ENCODE measurements at places on chromosomes 7 and 10. TPM values are rescaled to one million over a fixed set of nuclear protein-coding genes. Genes with fewer than 3 reads are reported as not detected.

DNA sequence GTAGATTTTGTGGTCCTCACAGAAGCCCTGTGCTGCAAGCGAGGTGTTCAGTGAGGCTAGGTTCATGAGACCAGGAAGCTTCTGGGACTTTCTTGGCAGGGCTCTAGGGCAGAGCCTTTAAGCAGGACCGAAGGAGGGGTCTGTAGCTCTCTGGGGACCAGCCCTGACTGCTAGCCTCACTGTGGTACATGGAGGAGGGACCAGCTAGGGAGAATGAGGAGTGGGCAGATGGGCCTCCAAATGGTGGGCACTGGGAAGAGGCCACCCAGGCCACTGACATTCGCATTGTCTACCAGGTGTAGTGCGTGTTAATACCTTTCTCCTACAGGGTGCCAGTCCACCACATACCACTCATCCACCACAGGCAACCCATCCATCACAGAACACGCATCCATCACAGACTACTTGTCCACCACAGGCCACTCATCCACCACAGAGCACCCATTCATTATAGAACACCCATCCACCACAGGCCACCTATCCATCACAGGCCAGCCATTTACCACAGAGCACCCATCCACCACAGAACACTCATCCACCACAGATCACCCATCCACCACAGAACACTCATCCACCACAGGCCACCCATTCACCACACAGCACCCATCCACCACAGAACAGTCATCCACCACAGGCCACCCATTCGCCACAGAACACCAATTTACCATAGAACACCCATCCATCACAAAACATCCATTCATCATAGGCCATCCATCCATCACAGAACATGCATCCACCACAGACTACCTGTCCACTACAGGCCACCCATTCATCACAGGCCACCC lies 31.6 kb upstream of the ZNF488 start:
- no peak overlapping the region for H3K27ac ChIP-seq
- no peaks in the 10 kb centered on the region for H3K27me3 ChIP-seq
- no peak for DNase-seq
- no peak overlapping the region for H3K4me3 ChIP-seq

DNA sequence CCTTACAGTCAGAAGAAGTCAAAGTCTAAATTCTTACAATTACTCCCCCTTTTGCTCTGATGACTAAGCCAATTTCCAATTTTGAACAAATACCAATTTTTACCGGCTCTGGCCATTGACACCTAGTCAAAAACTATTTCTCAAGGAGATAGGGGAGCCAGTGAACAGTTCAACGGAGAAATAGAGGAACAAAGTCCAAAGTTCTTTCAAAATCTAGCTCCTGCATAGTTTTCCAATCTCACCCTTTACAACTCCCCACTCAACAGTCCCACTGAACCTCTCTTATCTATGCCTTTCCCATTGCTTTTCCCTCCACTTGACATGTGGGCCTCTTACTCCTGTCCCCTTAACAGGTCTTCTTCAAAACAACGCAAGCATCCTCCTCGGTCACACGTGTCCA lies 192.9 kb downstream of the DOCK4 start:
- no peak overlapping the region for H3K27ac ChIP-seq
- no peak for DNase-seq
- H3K27me3 ChIP-seq = no peaks in the 10 kb centered on the region
- H3K4me3 ChIP-seq = no peak overlapping the region

The GJC3 gene
- total RNA-seq = not detected

GRCh38 chr7:35253710-35254495 lies at the start of gene TBX20:
TSS of gene TBX20 (minus strand) at chr7:35254100. CDS start at chr7:35253620, 480 bp downstream.
- H3K4me1 ChIP-seq = peaks cover 5% of the 10 kb centered on the region
- DNase-seq = no peak
- peak within 1 kb of the TSS; percentile 2 for H3K4me3 ChIP-seq

The TMEM270 gene
- total RNA-seq = not detected

The HTR7 gene
- not detected for total RNA-seq

GRCh38 chr7:5455581-5456219 lies 32.1 kb upstream of the TNRC18 start:
- H3K36me3 ChIP-seq = no peaks in the 10 kb centered on the region
- DNase-seq = no peak
- H3K4me1 ChIP-seq = peaks cover 9% of the 10 kb centered on the region

GRCh38 chr10:120077707-120078492 lies 185.4 kb downstream of the SEC23IP start:
- DNase-seq = no peak
- H3K4me3 ChIP-seq = no peak overlapping the region
- no peaks in the 10 kb centered on the region for H3K4me1 ChIP-seq
- no peaks in the 10 kb centered on the region for H3K36me3 ChIP-seq
- H3K27me3 ChIP-seq = no peaks in the 10 kb centered on the region

GRCh38 chr10:9608602-9609001 lies 1409.1 kb upstream of the CELF2 start:
- H3K4me3 ChIP-seq = no peak overlapping the region
- DNase-seq = no peak
- no peaks in the 10 kb centered on the region for H3K36me3 ChIP-seq
- no peaks in the 10 kb centered on the region for H3K27me3 ChIP-seq
- no peak overlapping the region for H3K27ac ChIP-seq

DNA sequence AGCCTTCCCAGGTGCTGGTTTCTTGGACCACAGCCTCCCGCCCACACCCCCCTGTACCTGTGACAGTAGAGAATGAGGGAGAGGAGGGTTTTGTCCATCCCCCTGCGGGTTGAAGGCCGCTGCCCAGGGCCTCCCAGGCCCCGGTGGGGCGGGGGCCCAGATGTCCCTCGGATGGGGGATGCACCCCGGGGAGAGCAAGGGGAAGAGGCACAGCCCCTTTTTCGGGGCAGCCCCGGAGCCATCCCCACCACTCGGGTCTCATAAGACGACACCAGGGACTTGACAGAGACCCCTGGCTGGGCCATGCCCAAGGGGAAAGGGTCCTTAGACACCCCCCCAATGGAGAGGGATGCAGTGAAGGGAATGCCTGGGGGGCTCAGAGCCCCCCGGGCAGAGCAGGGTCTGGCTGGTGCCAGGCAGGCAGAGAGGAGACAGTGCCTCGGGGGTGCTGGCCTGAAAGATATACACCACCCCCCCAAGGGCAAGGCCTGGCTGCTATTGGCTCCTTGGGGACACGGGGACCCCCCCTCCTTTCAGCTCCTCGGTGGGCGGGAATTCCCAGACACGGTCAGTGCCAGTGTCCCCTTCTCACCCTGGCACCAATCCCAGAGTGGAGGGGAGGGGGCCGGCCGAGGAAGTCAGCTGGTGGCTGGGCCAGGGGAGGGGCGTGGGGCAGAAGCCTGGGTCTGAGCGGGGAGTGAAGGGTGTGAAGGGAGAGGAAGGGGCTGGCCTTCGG lies 3.7 kb upstream of the SPACDR start:
- peaks cover 7% of the 10 kb centered on the region for H3K4me1 ChIP-seq
- no peaks in the 10 kb centered on the region for H3K36me3 ChIP-seq
- H3K27me3 ChIP-seq = no peaks in the 10 kb centered on the region
- peak overlapping the region; percentile 28 for H3K27ac ChIP-seq
- no peak for DNase-seq

DNA sequence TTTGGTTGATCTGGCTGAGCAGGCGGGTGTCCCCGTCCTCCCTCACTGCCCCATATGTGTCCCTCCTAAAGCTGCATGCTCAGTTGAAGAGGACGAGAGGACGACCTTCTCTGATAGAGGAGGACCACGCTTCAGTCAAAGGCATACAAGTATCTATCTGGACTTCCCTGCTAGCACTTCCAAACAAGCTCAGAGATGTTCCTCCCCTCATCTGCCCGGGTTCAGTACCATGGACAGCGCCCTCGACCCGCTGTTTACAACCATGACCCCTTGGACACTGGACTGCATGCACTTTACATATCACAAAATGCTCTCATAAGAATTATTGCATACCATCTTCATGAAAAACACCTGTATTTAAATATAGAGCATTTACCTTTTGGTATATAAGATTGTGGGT lies 26.9 kb upstream of the TRIM56 start:
- DNase-seq = peak; percentile 75
- H3K27ac ChIP-seq = no peak overlapping the region
- no peaks in the 10 kb centered on the region for H3K4me1 ChIP-seq
- no peaks in the 10 kb centered on the region for H3K27me3 ChIP-seq

DNA sequence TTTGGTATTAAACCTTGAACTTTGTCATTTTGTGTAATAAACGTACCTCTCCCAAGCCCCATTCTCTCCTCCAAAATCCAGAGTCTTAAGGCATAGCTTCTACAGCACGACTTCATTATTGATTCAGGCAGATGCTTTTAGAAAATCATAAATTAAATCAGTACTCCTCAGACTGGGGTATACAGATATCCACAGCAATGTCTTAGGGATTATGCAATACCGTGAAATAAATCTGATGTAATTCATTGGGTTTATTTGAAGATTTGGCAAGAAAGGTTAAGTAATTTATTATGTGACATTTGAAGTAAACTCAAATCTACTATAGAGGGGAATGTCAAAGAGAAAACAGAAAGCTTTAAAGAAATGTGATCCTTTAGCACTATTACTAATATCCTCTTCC lies 246.1 kb upstream of the PLXDC2 start:
- no peak overlapping the region for H3K27ac ChIP-seq
- no peaks in the 10 kb centered on the region for H3K27me3 ChIP-seq
- H3K4me3 ChIP-seq = no peak overlapping the region
- no peaks in the 10 kb centered on the region for H3K36me3 ChIP-seq
- DNase-seq = no peak

The ARMH3 gene
- 24.2 TPM for total RNA-seq

- no peak overlapping the region for H3K27ac ChIP-seq
- no peaks in the 10 kb centered on the region for H3K36me3 ChIP-seq
- DNase-seq = no peak
- H3K27me3 ChIP-seq = no peaks in the 10 kb centered on the region
- H3K4me3 ChIP-seq = no peak overlapping the region
Observed at GRCh38 chr10:86586516-86586915, 64.9 kb upstream of the WAPL start.

DNA sequence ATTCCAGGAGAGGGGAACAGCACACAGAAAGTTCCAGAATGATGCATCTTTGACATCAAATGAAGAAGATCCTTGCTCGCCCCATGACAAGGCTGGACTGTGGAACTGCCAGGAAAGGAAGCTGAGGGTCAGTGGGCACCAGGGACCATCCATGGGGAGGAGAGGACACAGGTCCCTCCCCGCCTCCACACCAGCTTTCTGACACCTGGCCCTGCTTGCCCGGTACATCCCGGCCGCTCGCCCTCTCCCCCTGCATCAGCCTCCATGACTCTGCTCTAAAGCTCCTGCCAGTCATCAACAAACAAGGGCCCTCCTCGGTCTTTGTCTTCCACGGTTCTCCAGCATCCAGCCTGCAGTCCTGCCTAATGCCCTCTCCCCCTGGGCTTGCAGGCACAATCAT lies 222.3 kb downstream of the GRID1 start:
- no peaks in the 10 kb centered on the region for H3K27me3 ChIP-seq
- H3K4me1 ChIP-seq = no peaks in the 10 kb centered on the region
- H3K4me3 ChIP-seq = no peak overlapping the region

DNA sequence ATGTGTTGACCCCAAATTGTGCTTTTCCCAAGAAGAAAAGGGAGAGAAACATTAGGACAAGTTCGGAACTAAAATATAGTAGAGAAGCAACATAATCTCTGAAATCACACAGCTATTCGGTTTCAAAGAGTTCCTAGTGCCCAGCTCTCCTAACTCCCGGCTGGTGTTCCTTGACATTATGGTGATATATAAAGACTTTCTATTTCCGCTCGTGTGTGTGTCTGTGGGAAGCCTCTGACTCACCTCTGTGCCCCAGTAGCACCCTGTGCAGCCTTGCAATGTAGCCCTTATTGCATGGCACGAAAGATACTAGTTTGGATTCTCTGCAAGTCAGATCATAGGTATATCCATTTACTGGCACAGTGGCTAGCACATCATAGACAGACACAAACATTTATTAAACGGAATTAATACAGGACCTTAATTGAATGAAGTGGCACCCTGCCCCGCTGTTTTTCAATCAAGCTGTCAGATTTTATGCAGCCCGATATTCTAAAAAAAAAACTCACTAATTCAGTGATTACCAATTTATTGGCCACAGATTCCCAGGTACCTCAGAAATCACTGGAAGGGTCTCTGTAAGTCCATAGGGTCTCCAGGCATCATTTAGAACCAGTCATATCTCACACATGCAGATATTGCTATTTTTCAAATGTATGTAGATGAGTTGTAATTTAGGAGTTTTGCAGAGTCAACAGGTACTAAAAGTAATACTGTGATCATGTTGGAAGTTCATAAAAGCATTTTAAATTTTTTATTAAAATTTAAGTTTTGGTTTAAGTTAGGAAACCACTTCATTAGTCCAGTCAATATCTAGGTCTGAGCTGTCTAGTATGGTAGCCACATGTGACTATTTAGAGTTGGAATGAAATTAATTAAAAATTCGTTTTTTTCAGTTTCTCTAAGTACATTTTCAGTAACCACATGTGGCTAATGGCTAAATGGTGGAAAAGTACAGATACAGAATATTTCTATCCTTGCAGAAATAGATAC lies 43.3 kb downstream of the SFTPD start:
- DNase-seq = no peak
- H3K4me3 ChIP-seq = peak overlapping the region; percentile 74
- peak overlapping the region; percentile 13 for H3K27ac ChIP-seq

DNA sequence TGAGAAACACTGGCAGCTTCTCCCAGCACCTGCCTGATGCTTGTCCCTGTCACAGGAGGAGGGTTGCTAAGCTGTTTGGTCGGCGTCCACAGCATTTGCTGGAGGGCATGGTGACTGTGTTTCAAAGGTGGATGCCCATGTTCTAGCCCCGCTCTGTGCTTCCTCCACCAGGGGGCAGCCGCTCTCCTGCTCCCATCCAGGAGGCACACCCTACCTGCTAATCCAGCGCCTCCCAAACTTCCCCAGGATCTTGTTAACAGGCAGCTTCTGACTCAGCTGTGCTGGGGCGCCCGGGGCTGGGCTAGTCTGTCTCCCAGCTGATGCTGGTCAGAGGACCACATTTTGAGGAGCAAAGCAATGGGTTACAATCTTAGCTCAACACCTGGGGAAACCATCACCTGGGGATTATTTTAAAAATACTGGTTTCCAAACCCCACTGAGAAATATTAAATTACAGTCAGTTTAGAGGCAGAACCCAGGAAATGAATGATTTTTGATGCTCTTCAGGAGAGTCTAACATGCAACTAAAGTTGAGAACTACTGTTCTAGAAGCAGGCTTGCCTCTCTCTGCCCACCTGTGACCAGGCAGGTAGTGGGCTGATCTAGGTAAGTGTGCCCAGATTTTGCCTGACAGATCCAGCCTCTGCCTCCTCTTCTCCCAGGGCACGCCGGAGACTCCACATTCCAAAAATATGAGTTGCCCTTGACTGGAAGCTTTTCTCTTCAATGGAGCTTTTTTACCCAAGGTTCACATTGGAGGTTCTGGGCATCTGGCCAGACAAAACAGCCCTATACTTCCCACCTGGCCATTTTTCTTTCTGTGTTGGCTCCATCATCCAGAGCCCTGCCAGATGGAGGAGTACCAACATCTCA lies 92.7 kb upstream of the GPR26 start:
- no peaks in the 10 kb centered on the region for H3K36me3 ChIP-seq
- no peaks in the 10 kb centered on the region for H3K27me3 ChIP-seq
- DNase-seq = no peak
- no peaks in the 10 kb centered on the region for H3K4me1 ChIP-seq
- H3K4me3 ChIP-seq = no peak overlapping the region
- no peak overlapping the region for H3K27ac ChIP-seq

GRCh38 chr10:97207756-97208346 lies 22.1 kb upstream of the SLIT1 start:
- H3K4me1 ChIP-seq = no peaks in the 10 kb centered on the region
- no peaks in the 10 kb centered on the region for H3K36me3 ChIP-seq
- no peak overlapping the region for H3K4me3 ChIP-seq
- H3K27ac ChIP-seq = no peak overlapping the region
- H3K27me3 ChIP-seq = no peaks in the 10 kb centered on the region

GRCh38 chr7:55073976-55074528 lies 55.2 kb downstream of the EGFR start:
- DNase-seq = no peak
- no peaks in the 10 kb centered on the region for H3K27me3 ChIP-seq
- no peak overlapping the region for H3K4me3 ChIP-seq
- no peaks in the 10 kb centered on the region for H3K36me3 ChIP-seq

Data from ovary (tissue), 10 donors.